ENCODE measurements at places on chromosomes 7 and 10. TPM values are rescaled to one million over a fixed set of nuclear protein-coding genes. Genes with fewer than 3 reads are reported as not detected.
A peak's percentile ranks its signal among the peaks of the same experiment; 100 is the strongest.

C10orf67 gene
- not detected for total RNA-seq

GUSB gene
- total RNA-seq, result 15.6 TPM

GRCh38 chr7:46738796-46739195 is 817.7 kb upstream of the IGFBP3 start:
- no peak for ATAC-seq

GRCh38 chr7:80841423-80841955 is 77.4 kb downstream of the SEMA3C start:
- no peak for ATAC-seq

- ATAC-seq, result no peak
Measured at GRCh38 chr10:4725917-4726606, 99.9 kb upstream of the AKR1E2 start.

GRCh38 chr7:64666663-64667050 is 724 bp downstream of the ZNF107 start:
- no peak for ATAC-seq

GRCh38 chr10:26780793-26781601 is 79.8 kb downstream of the ABI1 start:
- peak; percentile 49 for ATAC-seq

DNA sequence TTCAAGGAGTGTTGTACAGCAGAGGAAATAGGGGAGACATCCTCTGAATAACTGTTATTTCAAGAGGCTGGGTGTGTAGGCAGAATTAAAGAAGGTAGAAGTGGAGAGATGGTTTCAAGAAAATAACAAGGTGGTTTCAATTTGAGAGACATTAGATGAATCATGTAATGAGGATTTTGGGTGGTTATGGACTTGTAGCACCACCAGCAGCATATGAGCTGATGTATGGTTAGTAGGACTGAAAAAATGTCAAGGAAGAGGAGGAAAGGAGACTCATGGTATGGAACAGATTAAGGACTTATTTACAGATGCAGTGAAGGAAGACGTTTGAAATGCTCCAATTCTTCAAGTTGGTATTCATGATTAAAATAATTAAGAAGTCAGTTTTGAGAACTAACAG is 166.2 kb downstream of the EXOC4 start:
- ATAC-seq, result no peak
